Hematopoietic multipotent progenitor cell treated with erythropoietin and hydrocortisone succinate and interleukin-3 and kit ligand, for 15 days (in vitro differentiated cells): ENCODE measurements at places on chromosomes 12 and 14.

- no peak for DNase-seq
Observed at GRCh38 chr12:18139254-18139653, 49.3 kb upstream of the RERGL start.

- no peak for DNase-seq
Observed at GRCh38 chr12:4555804-4556203, 6.2 kb upstream of the DYRK4 start.

- no peak for DNase-seq
Observed at GRCh38 chr12:62693376-62694050, 226.9 kb downstream of the MON2 start.

DNA sequence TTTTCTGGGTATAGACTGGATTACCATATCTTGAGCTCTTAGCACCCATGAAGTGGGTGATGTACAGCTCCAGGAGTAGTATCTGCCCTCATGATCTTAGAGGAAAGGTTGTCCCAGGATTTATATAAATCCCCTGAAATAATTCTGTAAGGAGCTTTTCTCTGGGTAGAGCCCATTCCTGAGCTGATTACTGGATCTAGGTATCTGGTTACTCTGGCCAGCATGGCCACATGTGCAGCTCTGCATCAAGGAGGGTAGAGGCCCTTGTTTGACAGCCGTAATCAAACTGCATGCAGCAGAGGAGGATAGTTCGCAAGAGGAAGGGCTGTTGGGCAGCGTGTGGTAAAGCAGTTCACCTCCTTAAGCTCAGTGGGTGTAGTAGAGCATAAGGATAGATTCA lies 8.5 kb downstream of the COX14 start:
- DNase-seq: no peak

- no peak for DNase-seq
Observed at GRCh38 chr12:6966351-6966750, 4.1 kb downstream of the PHB2 start.

DNA sequence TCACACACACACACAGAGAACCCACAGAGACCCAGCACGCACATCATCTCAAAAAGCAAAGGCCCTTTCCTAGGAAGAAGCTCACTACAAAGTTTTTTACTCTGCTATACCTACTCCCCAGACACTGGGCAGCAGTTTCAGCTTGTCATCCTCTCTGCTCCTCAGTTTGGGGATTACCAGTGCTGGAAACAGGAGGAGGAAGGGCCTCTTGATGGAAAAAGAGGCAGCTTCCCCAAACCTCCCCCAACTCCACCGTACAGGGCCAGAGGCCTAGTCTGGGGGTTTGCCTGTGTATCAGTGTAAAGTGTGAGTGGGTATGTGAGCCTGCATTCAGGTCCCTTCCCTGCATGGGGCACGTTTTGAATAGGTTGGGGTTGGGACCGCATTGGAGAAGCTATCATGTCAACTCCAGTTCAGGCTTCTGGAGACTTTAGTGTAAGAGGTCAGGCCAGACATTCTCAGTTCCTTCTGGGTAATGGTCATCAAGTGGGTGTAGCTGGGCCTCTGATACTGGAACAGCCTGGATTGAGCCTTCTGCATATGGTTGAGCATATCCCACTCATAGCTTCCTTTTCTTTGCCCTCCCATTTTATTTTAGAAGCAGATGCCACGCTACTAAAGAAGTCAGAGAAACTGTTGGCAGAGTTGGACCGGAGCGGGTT lies 1.2 kb downstream of the REM2 start:
- no peak for DNase-seq
